ENCODE measurements at places on chromosomes 13 and 19.

DNA sequence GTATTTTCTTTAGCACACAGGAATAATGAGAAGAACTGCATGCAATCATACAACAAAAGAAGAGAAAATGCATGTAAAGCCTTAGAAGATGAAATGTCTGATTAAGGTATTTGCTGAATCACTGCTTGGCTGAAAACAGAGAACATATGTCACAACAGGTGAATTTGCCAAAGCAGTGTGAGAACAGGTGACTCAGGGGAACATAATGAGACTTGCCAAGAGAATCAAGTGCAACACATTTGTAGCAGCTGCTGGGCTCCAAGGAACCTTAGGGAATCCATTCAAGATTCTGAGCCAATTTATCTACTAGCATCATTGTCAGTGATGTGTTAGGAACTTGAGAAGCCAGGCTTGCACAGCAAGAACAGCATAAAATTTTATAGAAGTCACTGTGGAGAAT, 273.1 kb downstream of the PCDH20 start:
- no peak for DNase-seq

DNA sequence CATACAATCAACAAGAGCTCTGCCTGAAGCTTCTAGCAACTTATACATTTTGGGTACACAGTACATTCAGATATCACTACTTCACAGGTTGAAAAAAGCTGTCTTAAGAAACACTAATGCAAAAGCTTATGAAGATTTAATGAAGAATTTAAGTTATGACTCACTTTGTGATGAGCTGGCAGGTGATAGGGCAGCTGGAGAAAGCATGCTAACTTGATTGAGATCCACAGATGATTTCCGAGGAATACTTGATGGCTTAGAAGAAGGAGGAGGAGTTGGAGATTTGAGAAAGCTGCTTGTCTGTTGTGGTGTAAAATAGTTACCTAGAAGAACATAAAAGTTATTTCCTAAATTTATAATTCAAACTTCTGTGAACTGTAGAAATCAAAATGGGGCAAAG, 23.3 kb downstream of the EXOSC8 start:
- no peak for DNase-seq

DNA sequence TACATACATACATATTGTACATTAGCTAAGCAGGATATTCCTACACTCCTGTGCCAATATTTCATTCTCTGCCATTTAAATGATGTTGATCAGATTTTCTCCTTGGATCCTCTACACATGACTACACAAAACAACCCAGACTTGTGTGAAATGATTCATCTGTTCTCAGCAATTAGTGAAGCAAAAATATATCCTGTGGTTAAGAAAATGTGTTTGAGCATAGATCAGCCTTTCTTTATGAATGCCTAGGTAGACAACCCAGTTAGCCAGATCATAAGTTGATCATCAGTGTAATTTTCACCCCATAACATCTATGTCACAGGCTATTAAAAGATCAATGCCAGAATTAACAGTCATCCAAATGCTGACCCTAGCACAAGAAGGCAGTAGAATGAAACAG, 275.2 kb upstream of the EDNRB start:
- no peak for DNase-seq

- no peak for DNase-seq
Measured at GRCh38 chr13:105847527-105848291, 687.8 kb downstream of the EFNB2 start.

- peak; percentile 72 for DNase-seq
Measured at GRCh38 chr19:4186087-4186993, 3.9 kb downstream of the ANKRD24 start.

DNA sequence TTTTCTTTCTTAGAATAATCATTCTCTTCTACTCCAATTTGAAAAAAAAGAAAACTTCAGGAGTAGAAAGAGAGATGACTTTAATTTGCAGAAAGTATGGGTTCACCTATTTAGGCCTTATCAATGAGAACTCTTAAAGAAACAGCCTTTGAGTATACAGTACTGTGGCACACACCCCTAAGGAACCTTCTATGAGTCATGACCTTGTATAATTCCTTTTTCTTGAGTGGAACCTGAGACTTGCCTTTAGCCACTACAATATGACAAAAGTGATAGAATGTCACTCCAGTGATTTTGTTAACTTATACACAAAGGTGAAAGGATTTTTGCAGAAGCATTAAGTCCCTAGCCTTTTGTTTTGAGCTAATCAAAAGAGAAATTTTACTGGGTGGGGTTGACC, 58.7 kb downstream of the ITGBL1 start:
- DNase-seq: no peak

DNA sequence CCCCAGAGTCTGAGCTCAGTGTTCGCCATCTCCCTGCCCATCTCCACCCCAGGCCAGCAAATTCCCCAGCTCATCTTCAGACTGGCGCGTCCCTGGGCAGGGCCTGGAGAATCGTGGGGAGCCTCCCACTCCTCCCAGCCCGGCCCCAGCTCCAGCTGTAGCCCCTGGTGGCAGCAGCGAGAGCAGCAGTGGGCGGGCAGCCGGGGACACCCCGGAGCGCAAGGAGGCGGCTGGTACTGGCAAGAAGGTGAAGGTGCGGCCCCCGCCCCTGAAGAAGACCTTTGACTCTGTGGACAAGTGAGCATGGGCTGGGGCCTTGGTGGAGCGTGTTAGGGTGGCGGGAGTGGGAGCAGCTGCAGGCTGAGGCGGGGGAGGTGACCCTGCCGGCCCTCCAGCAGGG, 8.4 kb upstream of the PRR19 start:
- DNase-seq: no peak

DNA sequence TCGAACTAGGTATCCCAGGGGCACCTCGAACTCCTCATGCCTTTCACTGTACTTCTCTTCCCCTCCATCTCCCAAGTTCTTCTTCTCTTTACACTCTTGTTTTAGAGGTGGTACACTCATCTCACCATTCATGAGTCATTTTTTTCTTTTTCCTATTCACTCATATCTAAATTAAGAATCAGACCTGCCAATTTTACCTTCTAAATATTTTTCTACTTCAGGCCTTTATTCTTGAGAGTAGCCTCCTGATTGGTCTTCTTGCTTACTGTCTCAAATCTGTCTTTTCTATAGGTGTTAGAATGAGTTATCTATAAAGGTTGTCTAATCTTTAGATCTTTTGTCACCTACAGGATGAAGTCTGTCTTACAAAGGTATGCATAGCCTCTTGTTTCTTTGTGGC, 20.7 kb downstream of the TDRD3 start:
- DNase-seq: no peak

DNA sequence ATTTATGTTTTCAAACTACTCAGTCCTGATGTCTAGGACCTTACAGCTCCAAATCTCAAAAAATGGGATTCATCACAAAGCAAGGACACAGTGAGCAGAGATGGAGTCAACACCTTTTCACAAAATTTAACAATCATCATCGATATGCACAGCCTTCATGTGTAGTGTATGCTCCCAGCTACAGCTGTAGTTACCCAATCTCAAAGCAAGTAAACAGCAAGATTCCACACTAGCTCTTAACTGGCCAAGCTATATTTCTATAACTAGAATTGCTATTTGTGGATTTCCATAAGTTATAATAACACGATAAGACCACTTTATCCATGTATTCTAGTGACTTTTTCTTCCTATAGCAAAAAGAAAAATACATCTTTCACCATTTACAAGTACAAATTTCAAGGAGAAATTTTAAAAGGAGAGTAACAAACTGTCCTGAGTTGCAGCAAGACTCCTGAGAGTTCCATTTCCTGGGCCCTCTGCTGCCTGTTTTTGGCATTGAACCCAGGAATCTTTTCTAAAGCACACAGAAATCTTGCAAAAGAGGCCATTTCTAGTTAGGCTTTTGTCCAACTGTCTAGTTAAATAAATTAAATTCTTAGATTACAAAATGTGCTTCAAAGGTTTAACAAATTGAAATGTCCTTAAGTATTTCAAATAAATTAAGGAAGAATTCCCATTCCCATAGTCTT, 460.6 kb downstream of the FGF14 start:
- no peak for DNase-seq

GRCh38 chr13:32254416-32254815, 60.7 kb downstream of the ZAR1L start:
- no peak for DNase-seq

DNA sequence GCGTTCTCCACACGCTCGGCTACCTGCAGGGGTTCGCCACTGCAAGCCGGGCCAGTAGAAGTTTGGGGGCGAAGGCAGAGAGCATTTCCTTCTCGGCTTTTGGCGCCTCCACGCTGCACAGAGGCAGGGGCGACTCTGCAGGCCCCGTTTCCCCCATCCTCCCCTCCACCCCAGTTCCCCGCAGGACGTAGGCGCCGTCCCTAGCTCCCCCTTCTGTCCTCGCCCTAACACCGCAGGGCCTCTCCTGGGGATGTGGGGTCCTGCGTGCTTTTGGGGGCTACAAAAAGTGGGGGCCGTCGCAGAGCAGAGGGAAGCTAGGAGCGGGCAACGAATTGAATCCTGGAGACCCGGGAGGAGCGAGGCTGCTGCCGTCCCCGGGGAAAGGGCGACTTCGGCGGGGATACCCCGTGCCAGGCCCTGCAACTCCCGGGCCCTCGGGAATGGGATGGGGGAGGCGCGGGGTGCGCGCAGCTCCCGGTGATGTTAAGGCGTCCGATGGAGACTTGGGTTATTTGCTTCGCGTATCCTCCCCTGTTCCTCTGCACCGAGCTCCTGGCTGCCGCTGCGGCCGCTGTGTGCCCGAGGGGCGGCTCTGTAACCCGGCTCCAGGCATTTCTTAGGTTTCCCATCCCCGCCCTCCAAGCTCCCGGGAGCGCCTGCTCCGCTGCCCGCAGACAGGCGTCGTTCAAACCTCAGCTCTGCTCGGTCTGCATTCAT, 255.9 kb upstream of the SOX21 start:
- no peak for DNase-seq

- DNase-seq: no peak
Measured at GRCh38 chr13:27334774-27335435, 64.3 kb downstream of the RASL11A start.

DNA sequence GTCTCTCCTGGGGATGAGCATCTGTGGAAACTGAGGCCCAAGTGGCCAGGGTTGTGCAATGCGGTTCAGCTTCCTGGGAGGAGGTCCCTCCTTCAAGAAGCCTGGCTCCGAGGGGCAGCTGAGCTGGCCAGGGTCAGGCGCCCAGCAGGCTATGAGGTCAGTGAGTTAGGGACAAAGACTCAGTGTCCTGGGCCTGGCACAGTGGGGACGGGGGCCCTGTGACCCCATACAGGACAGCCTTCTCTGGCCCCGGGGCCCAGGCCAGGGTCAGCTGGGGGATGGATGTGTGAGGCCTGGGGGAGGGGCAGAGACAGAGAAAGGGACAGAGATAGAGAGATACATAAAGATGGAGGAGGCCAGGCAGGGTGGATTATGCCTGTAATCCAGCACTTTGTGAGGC, 3.0 kb upstream of the IL12RB1 start:
- DNase-seq: no peak

GRCh38 chr19:18607226-18608101, 865 bp upstream of the CRLF1 start:
- no peak for DNase-seq

DNA sequence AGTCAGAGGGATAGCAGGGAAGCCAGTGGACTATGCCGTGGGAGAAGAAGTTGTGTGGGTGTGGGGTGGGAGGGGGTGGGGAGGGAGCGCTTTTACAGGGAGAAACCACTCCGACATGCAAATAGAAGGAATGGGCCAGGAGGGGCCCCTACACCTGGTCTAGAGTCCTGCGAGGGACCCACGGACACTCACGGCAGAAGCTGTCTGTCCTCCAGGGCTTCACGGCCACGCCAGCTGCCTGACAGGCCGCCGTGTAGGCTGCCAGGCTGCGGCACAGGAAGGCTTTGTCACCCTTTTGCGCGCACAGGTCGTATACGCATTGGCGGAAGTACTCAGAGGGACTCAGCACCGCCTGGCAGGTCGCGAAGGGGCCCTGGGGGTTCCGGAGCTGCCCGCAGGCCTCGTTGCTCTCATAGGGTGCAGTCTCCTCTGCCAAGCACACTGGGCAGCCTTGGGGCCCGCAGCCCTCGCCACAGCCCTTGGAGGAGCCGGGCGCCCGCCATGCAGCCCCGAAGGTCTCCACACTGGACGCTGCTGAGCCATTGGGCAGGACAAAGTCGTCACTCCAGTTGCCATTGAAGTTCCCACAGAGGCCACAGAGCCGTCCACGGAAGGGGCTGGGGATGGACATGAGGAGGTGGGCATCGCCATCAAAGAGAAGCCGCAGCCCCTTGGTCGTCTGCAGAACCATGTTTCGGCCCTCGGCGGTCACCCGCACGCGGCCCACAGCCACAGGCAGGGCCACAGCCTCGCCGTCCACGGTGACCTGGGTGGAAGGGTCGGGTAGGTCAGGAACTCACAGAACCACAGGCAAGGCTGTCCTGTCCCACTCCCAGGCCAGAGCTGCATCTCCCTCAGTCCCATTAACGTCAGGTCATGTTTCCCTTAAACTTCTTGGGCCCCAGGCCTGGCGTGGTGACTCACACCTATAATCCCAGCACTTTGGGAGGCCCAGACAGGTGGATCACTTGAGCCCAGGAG, 26.0 kb upstream of the FBL start:
- no peak for DNase-seq

DNA sequence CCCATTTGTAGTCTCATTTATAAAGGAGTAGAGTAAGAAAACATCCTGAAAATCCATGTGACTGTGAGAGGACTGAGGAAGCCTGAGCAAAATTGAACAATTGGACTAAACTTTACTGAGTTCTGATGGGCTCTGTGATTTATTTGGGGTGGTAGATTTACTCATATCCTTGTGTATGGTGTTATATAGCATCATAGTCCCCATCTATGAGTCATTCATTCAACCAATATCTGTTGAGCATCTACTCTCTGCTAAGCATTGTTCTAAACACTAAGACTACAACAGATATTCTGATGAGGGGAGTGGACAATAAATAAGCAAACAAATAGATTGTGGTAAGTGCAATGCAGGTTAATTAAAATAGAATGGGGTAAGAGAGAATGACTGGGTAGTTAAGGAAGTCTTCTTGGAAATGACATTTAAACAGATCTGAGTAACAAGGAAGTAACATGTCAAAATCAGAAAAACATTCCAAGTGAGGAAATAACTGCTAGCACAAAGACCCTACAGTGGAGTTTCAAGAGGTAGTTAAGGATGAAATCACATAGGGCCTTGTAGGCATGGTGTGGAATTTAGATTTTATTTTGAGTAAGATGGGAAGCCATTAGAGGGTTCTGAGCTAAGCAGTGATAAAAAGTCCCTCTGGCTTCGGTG, 36.3 kb upstream of the MLNR start:
- DNase-seq: no peak

DNA sequence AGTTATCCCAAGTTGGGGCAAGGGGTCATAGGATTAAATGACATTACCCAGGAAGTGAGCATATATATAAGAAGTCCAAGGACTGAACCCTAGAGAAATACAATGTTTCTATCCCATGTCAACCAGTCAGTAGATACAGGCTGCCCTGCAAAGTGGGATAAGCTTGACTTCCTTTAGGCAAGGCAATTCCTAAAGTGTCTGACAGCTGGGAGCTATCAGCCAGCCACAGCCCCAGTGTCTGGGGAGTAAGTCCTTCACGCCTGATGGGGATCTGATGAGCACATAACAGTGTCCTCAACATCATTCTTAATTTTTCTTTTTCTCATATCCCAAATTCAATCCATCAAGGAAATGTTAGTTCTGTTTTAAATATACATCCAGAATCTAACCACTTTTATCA, 54.1 kb downstream of the DNAJC15 start:
- DNase-seq: no peak
